ENCODE measurements at places on chromosomes 4 and X. TPM values are rescaled to one million over a fixed set of nuclear protein-coding genes. Genes with fewer than 3 reads are reported as not detected.
A peak's percentile ranks its signal among the peaks of the same experiment; 100 is the strongest.

GRCh38 chr4:25484243-25484721, 107.2 kb downstream of the ANAPC4 start:
- no peaks in the 10 kb centered on the region for H3K27me3 ChIP-seq
- no peak for DNase-seq
- H3K27ac ChIP-seq: no peak overlapping the region
- no peak overlapping the region for H3K4me3 ChIP-seq
- H3K36me3 ChIP-seq: no peaks in the 10 kb centered on the region

- H3K4me3 ChIP-seq: no peak overlapping the region
- no peaks in the 10 kb centered on the region for H3K27me3 ChIP-seq
- no peaks in the 10 kb centered on the region for H3K36me3 ChIP-seq
- H3K27ac ChIP-seq: no peak overlapping the region
- H3K4me1 ChIP-seq: no peaks in the 10 kb centered on the region
These were observed 478.3 kb upstream of the FTHL17 start for GRCh38 chrX:31550158-31550557.

Gene PDCL2
- not detected for total RNA-seq

DNA sequence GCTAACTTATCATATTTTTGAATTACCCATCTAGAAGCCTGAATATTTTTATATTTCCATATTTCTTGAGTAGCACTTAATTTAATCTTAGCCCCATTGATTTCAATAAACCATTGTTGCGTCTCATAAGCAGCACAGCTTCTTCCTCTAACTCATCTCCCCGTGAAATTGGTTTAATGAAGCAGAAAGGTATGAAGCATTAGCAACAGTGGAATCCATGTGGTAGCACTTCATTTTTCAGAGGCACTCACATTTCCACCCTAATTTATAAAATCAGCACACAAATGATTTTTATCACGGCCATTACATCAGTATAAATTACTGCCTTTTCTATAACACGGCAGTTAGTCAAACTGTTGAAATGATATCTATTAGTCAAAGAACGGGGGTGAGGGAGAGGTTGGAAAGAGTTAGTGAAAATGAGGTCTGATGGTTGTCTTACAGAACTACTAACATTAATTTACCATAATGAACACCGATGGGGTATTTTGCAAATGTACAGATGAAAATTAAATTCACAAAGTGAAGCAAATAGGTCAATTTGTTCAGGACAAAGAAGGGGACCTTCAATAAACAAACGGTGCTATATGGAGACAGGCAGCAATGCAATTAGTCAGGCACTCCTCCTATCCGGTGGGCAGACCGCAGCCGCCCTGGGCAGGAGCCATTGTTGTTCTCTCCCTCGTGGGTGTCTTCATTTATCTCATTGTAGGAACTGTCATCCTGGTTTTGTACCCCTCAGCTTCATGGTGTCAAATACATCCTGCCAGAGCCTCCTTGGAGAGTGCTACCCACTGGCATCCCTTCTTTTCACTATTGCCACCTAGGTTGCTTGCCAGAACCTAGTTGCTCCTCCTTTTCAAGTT, 205.7 kb downstream of the SOX3 start:
- H3K4me3 ChIP-seq: no peak overlapping the region
- H3K27me3 ChIP-seq: no peaks in the 10 kb centered on the region

- no peaks in the 10 kb centered on the region for H3K36me3 ChIP-seq
- DNase-seq: no peak
- H3K27ac ChIP-seq: no peak overlapping the region
These were observed 295.4 kb downstream of the BCOR start for GRCh38 chrX:39802354-39802753.

Gene GPR101
- not detected for total RNA-seq

DNA sequence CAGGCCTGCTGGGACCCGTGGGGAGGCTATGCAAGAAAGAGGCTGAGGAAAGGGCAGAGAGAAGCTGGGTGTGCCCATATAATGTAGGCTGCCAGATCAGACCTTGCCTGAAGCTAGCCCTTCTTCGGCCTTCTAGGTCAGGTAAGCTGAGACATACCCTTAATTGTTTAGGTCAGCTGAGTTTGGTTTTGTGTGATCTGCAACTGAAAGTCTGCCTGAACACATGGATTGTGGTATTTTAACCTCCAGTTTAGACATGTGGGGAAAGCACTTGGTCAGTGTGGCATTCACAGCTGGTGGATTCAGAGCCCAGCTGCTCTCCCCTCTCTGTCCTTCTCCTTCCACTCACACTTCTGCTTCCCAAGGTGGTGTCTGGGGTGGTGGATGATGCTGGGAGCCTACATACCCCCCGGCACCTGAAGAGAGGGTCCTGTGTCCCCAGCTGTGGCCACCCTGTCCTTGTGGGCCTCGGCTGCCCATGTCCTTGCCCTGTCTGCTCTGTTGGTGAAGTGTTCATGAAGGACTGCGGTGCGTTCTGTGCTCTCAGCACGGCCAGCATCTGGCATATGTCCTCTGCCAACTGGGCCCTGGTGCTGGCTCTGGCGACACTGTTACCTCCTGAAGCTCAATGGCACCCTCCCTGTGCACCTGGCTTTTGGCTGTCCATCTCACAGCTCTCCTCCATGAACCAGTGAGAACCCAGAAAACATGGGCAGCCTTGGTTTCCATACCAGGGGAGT, 82.1 kb downstream of the NAT8L start:
- no peak for DNase-seq
- no peaks in the 10 kb centered on the region for H3K36me3 ChIP-seq
- H3K27me3 ChIP-seq: no peaks in the 10 kb centered on the region

- H3K36me3 ChIP-seq: no peaks in the 10 kb centered on the region
- peaks cover 24% of the 10 kb centered on the region for H3K27me3 ChIP-seq
- H3K27ac ChIP-seq: peak within 1 kb of the TSS; percentile 48
- peak within 1 kb of the TSS; percentile 39 for H3K4me3 ChIP-seq
- H3K4me1 ChIP-seq: no peaks in the 10 kb centered on the region
- peak; percentile 53 for DNase-seq
These were observed at the start of gene LRAT for GRCh38 chr4:154743683-154744340. Gene LRAT, plus strand, starts transcription at chr4:154744000. Its CDS starts 327 bp downstream, at chr4:154744327.

GRCh38 chr4:76588274-76588673, 153.2 kb downstream of the SHROOM3 start:
- peak overlapping the region; percentile 39 for H3K4me3 ChIP-seq
- no peak for DNase-seq
- H3K27ac ChIP-seq: peak overlapping the region; percentile 60

Gene AFP
- not detected for total RNA-seq

DNA sequence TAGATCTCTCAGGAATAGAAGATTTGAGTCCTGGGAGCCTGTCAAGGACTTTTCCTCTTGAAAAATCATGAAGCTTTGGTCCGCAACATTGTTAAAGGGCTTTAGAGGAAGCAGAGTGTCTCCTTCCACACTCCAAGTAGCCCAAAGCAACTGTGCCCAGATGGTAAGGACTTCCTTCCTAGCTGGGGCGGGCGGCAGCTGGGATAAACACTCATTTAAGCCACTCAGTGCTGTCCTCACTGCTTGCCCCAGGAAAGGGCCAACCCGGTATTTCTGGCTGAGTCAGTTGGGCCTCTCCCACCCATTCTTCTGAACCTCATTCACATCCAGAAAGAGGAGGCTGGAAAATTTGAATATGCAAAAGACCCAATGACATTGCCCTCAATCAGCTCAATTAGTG, 144.3 kb downstream of the CHIC2 start:
- no peaks in the 10 kb centered on the region for H3K36me3 ChIP-seq
- no peak overlapping the region for H3K4me3 ChIP-seq
- no peaks in the 10 kb centered on the region for H3K27me3 ChIP-seq
- DNase-seq: no peak
- H3K27ac ChIP-seq: peak overlapping the region; percentile 27
- no peaks in the 10 kb centered on the region for H3K4me1 ChIP-seq

Gene MTMR8
- 0.96 TPM for total RNA-seq

Gene SEC24D
- total RNA-seq: 63.6 TPM

Gene SHISA3
- total RNA-seq: 0.73 TPM

GRCh38 chrX:45743081-45743533, 542.4 kb upstream of the DIPK2B start:
- H3K4me3 ChIP-seq: no peak overlapping the region
- H3K27ac ChIP-seq: no peak overlapping the region
- no peaks in the 10 kb centered on the region for H3K27me3 ChIP-seq
- H3K36me3 ChIP-seq: no peaks in the 10 kb centered on the region

DNA sequence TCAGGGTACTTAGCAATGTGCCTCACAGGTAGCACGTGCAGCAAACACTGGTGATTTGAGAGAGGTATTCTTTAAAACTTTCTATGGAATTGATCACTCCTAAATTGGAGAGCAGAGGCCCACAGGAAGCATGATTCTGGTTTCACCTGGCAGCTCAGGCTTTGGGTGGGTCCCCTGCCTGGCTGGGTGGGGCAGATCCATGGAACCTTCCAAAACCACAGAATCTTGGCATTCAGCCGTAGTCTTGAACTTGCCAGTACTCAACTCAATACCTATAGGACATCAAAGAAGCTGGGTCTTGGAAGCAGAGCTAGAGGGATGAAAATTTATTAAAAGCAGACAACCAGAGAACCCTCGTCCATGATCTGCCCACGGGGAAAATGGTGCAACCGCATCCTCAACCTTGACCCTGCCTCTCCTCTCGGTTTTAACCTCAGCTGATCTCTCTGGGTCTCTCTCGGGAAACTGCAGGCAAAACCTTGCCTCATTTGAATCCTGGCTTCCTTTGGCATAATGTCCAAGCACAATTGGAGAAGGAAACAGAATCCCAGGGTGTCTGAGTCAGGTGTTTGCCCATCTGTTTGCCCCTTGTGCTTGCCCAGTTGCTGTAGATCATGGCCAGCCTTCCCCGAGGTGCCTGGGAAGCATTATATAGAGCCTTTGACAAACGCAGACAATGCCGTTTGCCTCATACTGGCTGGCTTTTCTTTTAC, 22.9 kb downstream of the OTOP1 start:
- no peak overlapping the region for H3K4me3 ChIP-seq
- H3K4me1 ChIP-seq: no peaks in the 10 kb centered on the region
- H3K27ac ChIP-seq: no peak overlapping the region
- DNase-seq: no peak
- no peaks in the 10 kb centered on the region for H3K36me3 ChIP-seq

DNA sequence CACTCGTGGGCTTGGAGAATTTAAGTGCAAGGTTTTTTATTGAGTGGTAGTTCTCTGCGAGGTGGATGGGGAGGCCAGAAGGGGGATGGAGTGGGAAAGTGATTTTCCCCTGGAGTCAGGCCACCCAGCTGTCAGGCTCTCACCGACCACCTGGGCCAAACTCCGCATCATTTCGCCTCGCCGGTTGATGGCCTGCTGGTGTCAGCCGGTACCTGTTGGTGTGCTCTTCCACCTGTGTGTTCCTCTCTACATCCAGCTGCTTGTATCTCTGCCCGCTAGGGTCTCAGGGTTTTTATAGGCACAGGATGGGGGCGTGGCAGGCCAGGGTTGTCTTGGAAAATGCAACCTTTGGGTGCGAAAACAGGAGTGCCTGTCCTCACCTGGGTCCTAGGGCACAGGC, 200.9 kb downstream of the DACH2 start:
- no peak overlapping the region for H3K4me3 ChIP-seq
- H3K27me3 ChIP-seq: no peaks in the 10 kb centered on the region
- no peaks in the 10 kb centered on the region for H3K36me3 ChIP-seq
- H3K4me1 ChIP-seq: no peaks in the 10 kb centered on the region

- DNase-seq: no peak
- H3K27ac ChIP-seq: no peak overlapping the region
- H3K27me3 ChIP-seq: no peaks in the 10 kb centered on the region
- H3K4me1 ChIP-seq: no peaks in the 10 kb centered on the region
- no peaks in the 10 kb centered on the region for H3K36me3 ChIP-seq
- H3K4me3 ChIP-seq: no peak overlapping the region
These were observed 1826.0 kb downstream of the STIM2 start for GRCh38 chr4:28686618-28687017.

GRCh38 chrX:94107981-94108380, 434.0 kb downstream of the FAM133A start:
- H3K27ac ChIP-seq: no peak overlapping the region
- no peaks in the 10 kb centered on the region for H3K27me3 ChIP-seq
- H3K4me1 ChIP-seq: no peaks in the 10 kb centered on the region
- no peak overlapping the region for H3K4me3 ChIP-seq
- H3K36me3 ChIP-seq: no peaks in the 10 kb centered on the region

- no peaks in the 10 kb centered on the region for H3K4me1 ChIP-seq
- H3K36me3 ChIP-seq: no peaks in the 10 kb centered on the region
- H3K4me3 ChIP-seq: no peak overlapping the region
These were observed 74.7 kb downstream of the LPAR4 start for GRCh38 chrX:78822157-78822690.

GRCh38 chr4:152564336-152564735, 28.4 kb upstream of the FBXW7 start:
- H3K27me3 ChIP-seq: no peaks in the 10 kb centered on the region
- H3K27ac ChIP-seq: no peak overlapping the region
- H3K4me3 ChIP-seq: no peak overlapping the region
- no peaks in the 10 kb centered on the region for H3K36me3 ChIP-seq
- no peak for DNase-seq

Gene ENAM
- not detected for total RNA-seq

- no peaks in the 10 kb centered on the region for H3K36me3 ChIP-seq
- DNase-seq: no peak
- no peak overlapping the region for H3K4me3 ChIP-seq
- no peaks in the 10 kb centered on the region for H3K4me1 ChIP-seq
These were observed 11.2 kb downstream of the CITED1 start for GRCh38 chrX:72294497-72294896.

Gene LPAR4
- total RNA-seq: 0.59 TPM

DNA sequence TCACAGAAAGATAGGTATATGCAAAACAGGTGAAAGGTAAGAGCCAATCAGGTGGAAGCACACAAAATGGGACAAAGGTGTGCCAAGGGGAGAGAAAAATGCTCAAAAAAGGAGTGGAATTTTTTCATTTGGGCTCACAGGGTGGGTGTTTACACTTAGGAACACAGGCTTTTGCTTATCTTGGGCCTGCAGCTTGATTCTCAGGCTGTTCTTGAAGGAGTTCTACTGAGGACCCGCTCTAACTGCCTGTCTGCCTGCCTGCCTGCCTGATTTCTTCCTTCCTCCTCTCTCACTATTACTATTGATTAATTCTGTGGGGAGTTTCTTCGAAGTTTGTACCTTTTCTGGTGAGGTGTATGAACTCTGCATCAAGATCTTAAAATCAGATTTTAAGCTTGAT, 120.3 kb upstream of the CTSO start:
- no peak overlapping the region for H3K4me3 ChIP-seq
- no peaks in the 10 kb centered on the region for H3K27me3 ChIP-seq
- H3K4me1 ChIP-seq: no peaks in the 10 kb centered on the region

DNA sequence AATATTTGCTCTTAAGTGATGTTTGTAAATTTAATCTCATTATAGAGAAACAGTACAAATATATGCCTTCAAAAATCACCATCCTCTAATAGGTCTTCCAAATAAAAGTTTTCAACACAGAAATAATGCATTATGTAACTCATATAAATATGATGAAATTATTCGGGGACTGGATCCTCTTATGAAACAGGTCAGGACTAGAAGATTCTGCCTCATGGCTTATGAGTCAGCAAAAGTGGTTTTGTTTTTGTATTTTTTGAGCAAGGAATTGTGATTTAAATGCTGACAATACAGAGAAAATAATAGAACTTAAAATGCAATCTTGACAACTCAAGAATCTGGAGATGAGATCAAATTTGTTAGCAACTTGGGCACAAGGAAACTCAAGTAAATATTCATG, 179.7 kb upstream of the NDP start:
- H3K27ac ChIP-seq: no peak overlapping the region
- DNase-seq: no peak
- H3K36me3 ChIP-seq: no peaks in the 10 kb centered on the region
- H3K27me3 ChIP-seq: no peaks in the 10 kb centered on the region

- H3K27ac ChIP-seq: peak overlapping the region; percentile 85
- H3K4me1 ChIP-seq: no peaks in the 10 kb centered on the region
- H3K27me3 ChIP-seq: no peaks in the 10 kb centered on the region
These were observed 294.0 kb downstream of the CAMK2D start for GRCh38 chr4:113467581-113467980.

Data from breast epithelium (tissue), 4 donors.